ENCODE measurements at places on chromosomes 7 and 10.

DNA sequence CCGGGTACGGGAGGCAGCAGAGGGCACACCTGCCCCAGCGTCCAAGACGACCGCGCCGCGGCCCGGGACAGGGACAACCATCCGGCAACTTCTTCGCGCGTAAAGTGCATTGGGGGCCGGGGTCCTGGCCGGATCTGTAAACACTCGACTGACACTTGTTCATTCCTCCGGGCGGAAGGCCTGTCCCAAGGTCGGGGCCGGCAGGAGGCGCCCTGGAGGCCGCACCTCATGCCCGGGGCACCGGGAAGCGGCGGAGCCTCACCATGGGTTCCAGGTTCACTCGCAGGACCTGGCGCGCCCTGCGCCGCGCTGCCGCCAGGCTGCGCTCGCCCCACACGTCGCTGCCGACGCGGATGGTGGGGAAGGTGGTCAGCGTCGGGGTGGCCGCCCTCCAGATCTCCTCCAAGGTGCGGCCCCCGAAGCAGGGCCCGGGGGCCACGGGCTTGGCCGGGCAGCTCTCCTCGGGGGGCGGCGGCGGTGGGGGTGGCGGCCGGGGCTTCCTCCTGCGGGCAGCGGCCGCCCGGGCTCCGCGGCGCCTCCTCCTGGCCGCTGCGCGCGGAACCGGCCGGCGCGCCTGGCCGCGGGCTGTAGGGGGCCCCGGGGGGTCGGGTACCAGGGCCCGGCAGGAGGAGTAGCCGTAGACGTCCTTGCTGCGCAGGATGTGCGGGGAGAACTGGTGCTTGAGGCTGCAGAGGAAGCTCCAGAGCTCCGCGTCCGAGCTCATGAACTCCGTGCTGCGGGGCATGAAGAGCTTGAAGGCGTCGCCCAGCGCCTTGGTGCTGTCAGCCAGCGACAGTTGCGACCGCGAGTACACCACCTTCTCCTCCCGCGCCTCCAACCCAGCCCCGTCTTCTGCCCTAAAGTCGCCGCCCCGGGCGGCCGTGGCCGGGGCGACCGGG, 746 bp downstream of the CCDC71L start:
- peak; percentile 31 for DNase-seq

DNA sequence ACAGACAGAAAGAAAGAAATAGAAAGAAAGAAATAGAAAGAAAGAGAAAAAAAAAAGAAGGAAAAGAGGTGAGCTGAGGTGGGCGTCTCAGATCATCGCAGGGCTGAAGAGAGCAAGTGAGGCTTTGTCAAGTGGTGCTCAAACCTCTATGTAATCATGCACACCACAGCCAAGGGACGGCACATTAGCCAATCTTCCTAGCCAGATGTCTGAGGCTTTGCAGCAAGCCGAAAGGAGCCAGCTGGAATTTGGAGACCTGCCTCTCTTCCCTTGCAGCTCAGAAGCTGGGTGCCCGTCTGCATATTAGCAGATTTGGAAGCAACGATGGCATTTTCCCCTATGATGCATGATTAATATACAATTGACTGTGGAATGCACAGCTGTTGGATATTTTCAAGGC, 52.5 kb downstream of the ADRA2A start:
- no peak for DNase-seq

GRCh38 chr7:123788584-123788983, 39.8 kb upstream of the WASL start:
- DNase-seq, result no peak

DNA sequence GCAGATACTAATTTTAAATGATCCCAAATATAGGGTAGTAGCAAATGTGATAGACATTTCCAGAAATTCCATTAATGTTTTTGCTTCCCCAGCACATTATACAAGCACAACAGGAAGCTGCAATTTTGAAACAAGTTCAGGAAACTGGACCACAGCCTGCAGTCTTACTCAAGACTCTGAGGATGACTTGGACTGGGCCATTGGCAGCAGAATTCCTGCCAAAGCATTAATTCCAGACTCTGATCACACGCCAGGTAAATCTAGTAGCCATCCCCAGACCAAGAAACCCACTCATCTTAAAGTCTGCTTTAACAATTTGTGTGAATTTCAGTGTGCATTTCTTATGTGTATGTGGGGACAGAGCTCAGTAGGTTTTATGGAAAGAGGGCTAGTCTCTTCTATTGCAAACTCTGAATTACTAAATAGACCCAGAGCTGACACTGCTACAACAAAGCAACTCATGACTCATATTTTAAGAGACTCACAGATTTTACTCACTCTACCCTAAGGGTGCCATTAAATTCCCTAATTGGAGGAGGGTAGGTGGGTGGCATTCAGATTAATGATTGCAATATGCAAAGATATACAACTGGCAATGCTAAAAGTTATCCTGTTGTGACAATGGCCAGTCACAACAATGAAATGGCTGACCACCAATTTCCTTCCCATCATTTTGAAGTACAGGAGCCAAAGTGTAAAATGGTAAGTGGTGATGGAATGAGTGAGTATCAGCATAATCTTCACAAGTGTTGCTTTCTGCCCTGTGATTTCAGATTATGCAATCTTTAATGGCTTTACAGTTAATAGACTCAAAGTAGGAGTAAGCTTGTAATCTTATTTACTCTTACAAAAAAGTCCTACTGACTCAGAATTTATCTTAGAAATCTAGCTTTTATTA, 317.6 kb upstream of the PLXDC2 start:
- DNase-seq, result no peak

- DNase-seq, result no peak
Measured at GRCh38 chr7:151439855-151440798, at the start of gene CRYGN. TSS of gene CRYGN (minus strand) at chr7:151440141. CDS start at chr7:151439917, 224 bp downstream.

GRCh38 chr7:74217455-74218342, 7.9 kb downstream of the LAT2 start:
- DNase-seq, result no peak

DNA sequence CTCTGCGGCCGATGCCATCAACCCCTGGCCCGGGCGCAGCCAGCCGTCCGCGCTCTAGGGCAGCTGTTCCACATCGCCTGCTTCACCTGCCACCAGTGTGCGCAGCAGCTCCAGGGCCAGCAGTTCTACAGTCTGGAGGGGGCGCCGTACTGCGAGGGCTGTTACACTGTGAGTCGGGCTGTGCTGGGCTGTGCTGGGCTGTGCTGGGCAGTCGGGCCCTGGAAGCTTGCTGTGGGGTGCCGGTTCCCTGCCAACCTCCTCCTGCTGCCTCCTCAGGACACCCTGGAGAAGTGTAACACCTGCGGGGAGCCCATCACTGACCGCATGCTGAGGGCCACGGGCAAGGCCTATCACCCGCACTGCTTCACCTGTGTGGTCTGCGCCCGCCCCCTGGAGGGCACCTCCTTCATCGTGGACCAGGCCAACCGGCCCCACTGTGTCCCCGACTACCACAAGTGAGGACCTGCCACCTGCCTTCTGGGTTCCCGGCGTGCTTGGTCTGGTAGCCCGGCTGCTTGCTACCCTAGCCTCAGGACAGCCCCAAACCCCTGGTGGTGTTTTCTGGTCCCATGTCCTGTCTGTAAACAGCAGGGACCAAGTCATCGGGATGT, 7.5 kb downstream of the ZYX start:
- DNase-seq, result no peak

DNA sequence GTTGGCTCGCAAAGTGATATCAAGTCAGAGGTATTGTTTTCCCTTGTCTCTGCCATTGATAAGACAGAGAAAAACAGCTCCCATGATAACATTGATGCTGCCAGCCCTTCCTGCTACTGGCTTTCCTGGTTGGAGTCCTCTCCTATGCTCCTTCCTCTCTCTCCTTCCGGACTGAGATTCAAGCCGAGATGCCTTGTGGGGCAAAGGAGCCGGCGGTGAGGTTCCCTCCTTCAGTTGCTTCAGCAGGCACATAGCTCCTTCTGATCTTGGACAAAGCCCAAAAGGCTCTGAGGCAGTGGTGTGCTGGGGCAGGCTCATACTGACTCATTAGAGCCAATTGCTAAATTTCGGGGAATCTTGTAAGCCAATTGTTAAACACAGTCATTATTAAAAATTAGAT, 8.8 kb upstream of the ZCCHC24 start:
- no peak for DNase-seq

DNA sequence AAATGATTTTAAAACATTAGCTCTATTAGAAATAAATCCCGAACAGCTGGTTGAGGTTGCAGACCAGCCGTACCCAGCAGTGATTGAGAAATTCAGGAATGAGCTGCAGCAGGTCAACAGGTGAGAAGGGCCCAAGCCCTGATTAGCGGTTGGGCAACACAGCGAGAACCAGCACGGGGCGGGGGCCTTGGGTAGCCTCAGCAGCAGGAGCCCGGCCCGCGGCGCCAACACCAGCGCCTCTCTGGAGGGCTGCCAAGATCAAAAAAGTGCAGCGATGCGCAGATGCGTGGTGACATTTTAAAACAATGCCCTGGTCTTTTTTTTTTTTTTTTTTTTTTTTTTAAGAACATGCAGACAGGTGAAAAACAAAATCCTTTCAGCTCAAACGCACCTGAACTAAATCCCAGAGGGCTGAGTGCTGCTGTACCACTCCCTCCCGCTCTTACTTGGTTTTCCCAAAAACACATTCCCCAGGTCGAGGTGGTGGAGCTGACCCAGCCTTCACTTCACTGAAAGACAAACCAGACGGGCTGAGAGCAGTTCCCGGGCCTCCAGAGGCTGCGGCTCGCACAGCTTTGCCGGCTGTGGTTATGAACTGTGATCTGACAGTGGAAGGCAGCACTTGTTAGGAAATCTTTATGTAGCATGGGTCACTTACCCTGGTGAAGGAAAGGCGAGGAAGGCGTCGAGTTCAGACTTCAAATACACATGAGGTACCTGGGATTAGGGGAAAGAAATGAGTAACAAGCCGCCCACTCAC, 579.4 kb downstream of the SDK1 start:
- no peak for DNase-seq

- no peak for DNase-seq
Measured at GRCh38 chr10:89121764-89122020, 85.4 kb downstream of the CH25H start.

DNA sequence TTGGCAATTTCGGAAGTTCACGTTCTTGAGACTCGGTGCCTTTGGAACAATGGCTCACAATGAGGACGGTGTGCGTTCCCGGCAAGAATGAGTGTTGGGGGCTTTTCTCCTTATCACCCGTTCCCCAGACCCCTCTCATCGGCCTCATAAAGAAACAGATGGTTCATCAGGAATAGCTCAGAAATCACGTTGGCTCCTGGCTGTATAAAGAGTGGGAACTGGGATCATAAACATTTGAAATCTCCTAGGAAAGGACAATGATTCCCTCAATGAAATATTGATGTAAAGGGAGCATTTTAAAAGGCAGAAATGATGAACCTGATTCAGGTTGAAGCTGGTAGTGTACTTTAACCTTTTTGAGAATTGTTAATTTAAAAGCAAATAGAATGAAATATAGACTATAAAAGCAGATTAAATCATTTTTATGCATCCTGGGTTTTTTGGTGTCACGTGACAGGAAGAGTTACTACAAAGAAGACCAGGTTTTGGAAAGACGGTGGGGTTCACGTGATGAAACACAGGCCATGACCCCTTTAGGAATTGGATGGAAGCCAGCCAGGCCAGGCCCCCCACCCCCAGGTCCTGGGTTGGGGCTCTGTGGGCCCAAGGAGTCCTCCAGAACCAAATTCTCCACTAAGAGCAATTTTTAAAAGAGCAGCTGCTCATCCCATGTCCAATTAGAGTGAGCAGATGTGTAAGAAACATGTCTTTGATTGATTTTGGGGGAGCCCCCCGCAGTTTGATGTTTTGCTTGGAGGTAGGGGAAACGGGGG, 63.0 kb downstream of the CUX1 start:
- no peak for DNase-seq

- no peak for DNase-seq
Measured at GRCh38 chr10:112805701-112806100, 144.3 kb upstream of the TCF7L2 start.

- no peak for DNase-seq
Measured at GRCh38 chr10:4121502-4122380, 336.7 kb upstream of the KLF6 start.

DNA sequence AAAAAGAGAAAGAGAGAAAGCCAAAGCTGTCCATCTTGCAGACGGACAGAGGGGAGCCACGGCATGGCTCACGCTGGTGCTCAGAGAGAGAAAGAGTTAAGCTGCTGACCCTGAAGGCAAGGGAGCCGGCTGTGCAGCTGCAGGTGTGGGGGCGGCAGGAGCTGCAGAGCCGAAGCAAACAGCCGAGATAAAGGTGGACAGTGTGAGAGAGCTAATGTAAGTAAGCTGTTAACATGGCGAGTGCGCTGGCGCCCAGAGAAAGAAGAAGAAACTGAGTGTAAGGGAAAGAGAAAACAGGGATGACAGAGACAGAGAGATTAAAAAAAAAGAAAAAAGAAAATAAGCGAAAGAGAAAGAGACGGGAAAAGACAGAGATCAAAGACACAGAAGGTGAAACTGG, 18.2 kb downstream of the COL17A1 start:
- no peak for DNase-seq

DNA sequence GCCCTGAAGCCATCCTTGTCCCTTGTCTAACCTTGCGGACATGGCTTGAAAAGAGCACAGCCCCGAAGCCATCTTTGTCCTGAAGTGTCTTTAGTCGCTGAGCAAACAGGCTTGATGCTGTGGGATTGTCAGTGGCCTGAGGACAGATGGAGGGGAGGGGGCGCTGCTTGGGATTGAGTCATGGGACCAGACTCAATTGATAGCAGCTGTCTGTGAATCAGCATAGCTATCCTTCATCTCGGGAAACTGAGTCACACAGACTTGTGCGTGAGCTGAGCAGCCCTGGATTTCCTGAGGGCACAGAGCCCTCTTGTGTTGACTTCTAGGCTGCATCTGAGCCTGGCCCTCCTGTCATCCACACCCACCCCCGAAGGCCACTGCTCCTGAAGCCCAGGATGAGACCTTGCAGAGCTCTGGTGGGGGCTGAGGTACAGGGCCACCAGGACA, 14.4 kb downstream of the MYO1G start:
- DNase-seq, result no peak

GRCh38 chr7:100745184-100745583, 11.8 kb downstream of the ZAN start:
- peak; percentile 56 for DNase-seq

GRCh38 chr10:16458166-16458955, 21.6 kb downstream of the PTER start:
- DNase-seq, result no peak

GRCh38 chr10:102814873-102815661, 22.1 kb downstream of the CYP17A1 start:
- DNase-seq, result no peak

Measured in fibroblast of skin of left biceps (primary cell).